ENCODE measurements at places on chromosomes 1 and 21.

DNA sequence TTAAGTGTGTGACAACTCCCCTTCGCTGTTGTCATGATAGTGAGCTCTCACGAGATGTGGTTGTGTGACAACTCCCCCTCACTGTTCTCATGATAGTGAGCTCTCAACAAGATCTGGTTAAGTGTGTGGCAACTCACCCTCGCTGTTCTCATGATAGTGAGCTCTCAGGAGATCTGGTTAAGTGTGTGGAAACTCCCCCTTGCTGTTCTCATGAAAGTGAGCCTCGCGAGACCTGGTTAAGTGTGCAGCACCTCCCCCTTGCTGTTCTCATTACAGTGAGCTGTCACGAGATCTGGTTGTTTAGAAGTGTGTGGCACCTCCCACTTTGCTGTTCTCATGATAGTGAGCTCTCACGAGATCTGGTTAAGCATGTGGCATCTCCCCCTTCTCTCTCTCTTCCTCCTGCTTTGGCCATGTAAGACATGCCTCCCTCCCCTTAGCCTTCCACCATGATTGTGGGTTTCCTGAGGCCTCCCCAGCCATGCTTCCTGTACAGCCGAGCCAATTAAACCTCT lies 25.1 kb upstream of the LSS start:
- no peak for DNase-seq

DNA sequence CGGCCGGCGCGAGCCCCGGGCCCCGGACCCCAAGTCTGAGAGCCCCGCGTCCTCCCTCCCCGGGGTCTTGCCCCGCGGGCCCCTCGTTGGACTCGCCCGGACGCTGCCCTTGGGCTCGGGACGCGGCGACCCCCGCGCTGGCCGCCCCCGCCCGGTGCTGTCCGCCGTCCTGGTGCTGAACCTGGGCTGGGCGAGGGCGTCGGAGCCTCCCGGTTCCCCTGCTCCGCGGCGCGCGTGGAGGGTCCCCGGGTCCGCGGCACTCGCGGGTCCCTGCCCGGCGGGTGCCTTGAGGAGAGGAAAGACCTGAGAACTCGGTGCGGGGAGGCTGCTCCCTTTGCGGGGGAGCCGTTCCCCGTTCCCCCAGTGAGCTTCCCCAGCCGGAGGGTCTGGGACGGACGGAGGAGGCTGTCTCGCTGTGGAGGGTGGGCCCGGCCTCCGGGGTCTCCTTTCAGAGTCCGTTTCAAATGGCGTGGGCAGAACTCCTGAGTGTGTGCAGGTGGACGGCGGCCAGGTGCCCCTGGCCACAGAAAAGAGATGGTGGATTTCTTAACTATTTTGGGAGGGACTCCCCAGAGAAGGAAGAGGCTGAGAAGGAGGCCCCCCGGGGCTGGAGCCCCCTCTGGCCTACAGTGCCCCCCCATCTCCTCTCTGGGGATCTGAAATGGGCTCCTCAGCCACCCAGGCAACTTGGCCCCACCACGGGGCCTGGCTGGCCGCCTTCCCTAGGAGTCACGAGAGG lies 595 bp downstream of the GABRD start:
- DNase-seq, result no peak

DNA sequence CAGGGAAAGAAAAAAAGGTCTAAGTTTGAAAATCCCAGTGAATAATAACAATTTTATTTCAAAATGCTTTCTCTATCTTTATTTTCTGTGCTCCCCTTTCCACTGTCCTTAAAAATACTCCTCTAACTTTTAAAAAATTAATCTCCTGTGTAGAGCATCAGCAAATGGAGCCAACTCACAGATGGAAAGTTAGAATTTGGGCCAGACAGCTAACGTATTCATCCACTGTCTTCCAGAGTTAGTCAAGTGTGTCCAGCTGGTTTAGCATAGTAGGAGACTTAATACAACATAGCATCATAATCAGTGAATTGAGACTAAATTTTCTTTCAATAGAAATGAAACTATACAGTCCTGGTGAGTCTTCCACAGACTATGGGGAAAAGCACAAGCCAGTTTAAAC lies 419.0 kb upstream of the LRRC7 start:
- no peak for DNase-seq

- DNase-seq, result no peak
Observed at GRCh38 chr1:9861360-9861759, 37.6 kb upstream of the CLSTN1 start.

GRCh38 chr1:21168444-21168843 lies 8.3 kb downstream of the EIF4G3 start:
- DNase-seq, result no peak

GRCh38 chr1:232978815-232979214 lies 28.4 kb downstream of the NTPCR start:
- no peak for DNase-seq

DNA sequence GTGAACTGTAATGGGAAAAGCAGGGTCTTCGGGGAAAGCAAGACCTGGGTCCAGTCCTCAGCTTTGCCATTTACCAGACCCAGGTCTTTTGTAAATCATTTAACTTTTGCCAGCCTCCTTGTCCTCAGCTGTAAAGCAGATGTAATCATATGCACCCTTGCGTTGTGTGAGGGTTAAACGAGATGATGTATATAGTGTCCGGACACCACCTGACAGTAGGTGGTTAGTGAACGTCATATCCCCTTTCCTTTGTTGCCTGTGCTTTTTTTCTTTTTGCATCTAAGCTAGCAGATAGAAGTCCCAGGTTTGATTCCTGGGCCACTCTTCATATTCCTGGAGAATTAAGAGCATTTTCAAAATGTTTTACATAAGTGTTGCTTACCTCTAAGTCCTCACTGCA lies 28.5 kb downstream of the IL12RB2 start:
- DNase-seq, result no peak

DNA sequence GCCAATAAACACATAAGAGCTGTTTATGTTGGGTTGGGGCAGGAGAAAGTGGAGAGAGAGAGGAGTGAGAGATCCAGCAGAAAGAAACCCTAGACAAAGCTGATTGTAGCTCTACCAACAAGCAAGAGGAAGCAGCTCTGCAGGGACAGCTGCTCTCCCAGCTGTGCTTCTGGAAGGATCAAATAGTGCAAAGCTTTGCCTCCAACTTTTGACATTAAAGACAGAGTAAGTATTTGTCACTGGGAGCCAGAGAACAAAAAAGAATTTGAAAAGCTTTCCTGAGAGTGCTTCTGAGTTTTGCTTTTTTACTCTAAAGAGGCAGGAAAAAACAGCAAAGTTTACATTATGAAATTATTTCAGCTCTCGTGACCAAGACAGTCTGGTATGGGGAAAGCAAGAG lies 28.5 kb upstream of the C1orf198 start:
- DNase-seq, result no peak

GRCh38 chr1:26290122-26290881 lies 10.4 kb downstream of the SH3BGRL3 start:
- DNase-seq, result no peak

DNA sequence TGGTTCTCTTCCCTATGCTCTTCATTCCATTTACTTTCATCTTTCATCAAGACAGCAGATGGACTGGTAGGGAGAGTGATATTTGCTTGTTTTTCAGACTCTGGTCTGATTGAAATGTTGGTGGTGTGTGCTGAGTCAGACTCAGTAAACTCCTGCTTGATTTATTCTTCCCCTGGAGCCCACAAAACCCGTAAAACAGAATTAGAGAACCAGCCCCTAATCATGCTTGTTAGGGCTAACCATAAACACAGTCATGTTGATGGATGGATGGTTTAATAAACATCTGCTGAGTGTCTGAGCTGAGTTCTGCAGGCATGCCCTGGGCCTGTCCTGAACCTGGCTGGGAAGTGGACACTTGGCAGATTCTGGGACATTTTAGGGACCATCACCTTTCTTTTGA lies 24.8 kb downstream of the NOS1AP start:
- no peak for DNase-seq

GRCh38 chr1:79679916-79680315 lies 673.4 kb upstream of the ADGRL4 start:
- no peak for DNase-seq

GRCh38 chr1:64923294-64923718 lies 43.0 kb downstream of the JAK1 start:
- no peak for DNase-seq

DNA sequence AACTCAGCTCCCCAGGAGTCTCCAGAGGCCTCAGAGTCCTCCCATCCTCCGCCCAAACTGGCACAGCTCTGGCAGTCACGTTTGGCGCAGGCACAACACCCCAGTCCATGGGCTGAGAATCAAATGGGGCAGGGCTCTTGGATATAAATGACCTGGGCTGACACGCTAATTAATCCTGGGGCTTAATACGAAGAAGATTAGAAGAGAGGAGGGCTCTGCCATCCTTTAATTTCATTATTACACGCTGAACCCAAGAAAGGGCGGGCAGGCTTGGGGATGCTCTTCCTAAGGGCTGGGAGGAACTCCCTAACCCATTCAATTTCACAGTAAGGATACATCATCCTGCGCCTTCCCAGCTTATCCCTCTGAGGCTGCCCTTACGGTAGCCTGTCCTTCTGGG lies 2.4 kb downstream of the GRIK3 start:
- DNase-seq, result no peak

Measured in GOT3 (cell line).